ENCODE measurements at places on chromosomes 4 and X.
A peak's percentile ranks its signal among the peaks of the same experiment; 100 is the strongest.

DNA sequence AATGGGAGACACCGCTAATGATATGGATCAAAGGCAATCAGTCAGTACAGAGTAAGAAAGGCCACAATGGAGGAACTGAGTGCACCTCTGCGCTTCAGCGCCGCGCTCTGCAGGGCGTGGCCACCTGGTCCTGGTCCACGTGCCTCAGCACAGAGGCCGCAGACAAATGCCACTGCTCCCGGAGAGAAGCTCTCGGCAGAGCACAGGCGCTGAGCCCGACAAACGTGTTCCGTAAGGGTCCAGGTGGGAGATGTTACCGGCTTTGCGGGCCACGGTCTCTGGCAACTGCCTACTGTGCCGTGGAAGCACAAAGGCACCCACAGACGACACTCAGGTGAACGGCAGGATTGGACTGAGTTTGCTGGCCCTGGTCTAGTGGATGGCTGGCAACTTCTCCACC is 68.9 kb downstream of the ACOX3 start:
- no peak for DNase-seq

GRCh38 chrX:126165721-126166461 is at the start of gene DCAF12L2:
Gene DCAF12L2, minus strand, starts transcription at chrX:126166289. Its CDS starts 365 bp downstream, at chrX:126165924.
- DNase-seq: no peak

DNA sequence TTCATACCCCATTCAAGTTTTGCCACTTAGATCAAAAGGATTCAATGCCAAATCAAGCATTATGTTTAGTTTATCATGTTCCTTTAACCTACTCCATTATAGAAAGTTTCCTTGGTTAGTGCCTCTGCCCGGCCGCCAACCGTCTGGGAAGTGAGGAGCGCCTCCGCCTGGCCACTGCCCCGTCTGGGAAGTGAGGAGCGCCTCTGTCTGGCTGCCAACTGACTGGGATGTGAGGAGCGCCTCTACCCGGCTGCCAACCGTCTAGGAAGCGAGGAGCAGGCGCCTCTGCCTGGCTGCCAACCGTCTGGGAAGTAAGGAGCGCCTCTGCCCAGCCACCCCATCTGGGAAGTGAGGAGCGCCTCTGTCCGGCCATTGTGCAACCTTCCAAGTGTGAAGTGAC is 36.3 kb upstream of the PDGFRA start:
- peak; percentile 17 for DNase-seq

GRCh38 chr4:179130122-179130714 is 1688.0 kb upstream of the AGA start:
- DNase-seq: no peak

GRCh38 chr4:154998284-154998683 is 210.2 kb upstream of the NPY2R start:
- no peak for DNase-seq

DNA sequence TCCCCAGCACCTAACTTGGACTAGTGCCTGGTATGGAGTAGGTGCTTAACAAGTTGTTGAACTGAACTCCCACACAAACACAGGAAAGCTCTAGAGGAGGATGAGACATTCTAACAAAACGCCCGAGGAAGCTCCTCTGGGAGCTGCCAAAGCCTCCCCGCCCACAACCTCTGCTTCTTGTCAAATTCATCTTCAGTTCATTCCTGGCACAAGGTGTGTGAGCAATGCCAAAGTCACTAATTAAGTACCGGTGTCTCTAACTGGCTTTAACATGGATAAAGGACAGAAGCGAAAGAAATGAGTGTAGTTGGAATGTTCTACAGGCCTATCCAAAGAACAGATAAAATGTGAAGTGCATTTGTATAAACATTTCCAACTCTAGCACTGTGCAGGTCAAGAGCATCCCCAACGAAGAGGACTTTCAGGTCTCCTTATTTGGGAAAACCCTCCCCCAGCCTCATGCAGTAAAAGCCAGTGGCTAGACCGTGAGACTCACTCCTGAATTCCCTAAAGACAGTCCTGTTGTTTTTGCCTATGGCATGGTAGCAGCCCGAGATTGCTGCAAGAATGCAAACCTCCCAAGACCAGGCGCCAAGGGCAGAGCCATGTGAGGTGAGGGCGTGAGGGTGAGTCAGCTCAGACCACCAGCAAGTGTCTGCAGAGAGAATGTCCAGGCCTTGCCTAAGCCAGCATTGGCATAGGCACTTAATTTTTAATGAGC is 72.2 kb upstream of the KLF3 start:
- peak; percentile 22 for DNase-seq

DNA sequence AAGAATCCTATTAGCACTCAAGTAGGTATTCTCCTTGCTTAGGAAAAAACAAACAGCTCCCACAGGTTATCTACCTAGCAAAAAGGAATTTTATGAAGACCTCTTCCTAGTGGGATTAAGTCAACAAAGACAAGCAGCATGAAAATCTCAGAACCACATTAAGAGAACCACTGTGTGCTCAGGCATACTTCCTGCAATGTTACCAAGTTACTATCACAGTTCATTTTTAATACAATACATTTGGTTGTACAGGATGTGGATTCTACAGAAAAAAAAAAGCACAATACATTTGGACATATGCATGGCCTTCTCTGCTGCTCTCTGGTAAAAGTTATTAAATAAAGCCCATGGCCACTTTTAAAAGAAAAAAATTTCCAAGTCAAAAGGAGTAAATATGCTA is 193.7 kb downstream of the PPP3CA start:
- no peak for DNase-seq

GRCh38 chrX:150005027-150005426 is 66.7 kb upstream of the EOLA2 start:
- no peak for DNase-seq

GRCh38 chr4:183765251-183765911 is 106.3 kb downstream of the TRAPPC11 start:
- no peak for DNase-seq

All from SK-MEL-5 (cell line).